ENCODE measurements at places on chromosomes 11 and 22. TPM values are rescaled to one million over a fixed set of nuclear protein-coding genes. Genes with fewer than 3 reads are reported as not detected.
A peak's percentile ranks its signal among the peaks of the same experiment; 100 is the strongest.

Gene SIK2
- total RNA-seq = 9.9 TPM

GRCh38 chr11:121773076-121773475 lies 320.3 kb upstream of the SORL1-AS1 start:
- no peak for DNase-seq

Gene SYT12
- total RNA-seq = under 0.01 TPM

GRCh38 chr11:44575962-44576361 lies 10.5 kb downstream of the CD82 start:
- no peak for DNase-seq

Gene GGTLC2
- not detected for total RNA-seq

GRCh38 chr11:124745835-124746620 lies 6.0 kb downstream of the VSIG2 start:
- DNase-seq = no peak

- no peak for DNase-seq
Measured at GRCh38 chr11:60570970-60571369, 55.8 kb downstream of the MS4A13 start.

- DNase-seq = peak; percentile 24
Measured at GRCh38 chr11:130029137-130029536, 26.5 kb upstream of the PRDM10 start.

Data from lung microvascular endothelial cell (primary cell).